ENCODE measurements at places on chromosomes 6 and 20.

DNA sequence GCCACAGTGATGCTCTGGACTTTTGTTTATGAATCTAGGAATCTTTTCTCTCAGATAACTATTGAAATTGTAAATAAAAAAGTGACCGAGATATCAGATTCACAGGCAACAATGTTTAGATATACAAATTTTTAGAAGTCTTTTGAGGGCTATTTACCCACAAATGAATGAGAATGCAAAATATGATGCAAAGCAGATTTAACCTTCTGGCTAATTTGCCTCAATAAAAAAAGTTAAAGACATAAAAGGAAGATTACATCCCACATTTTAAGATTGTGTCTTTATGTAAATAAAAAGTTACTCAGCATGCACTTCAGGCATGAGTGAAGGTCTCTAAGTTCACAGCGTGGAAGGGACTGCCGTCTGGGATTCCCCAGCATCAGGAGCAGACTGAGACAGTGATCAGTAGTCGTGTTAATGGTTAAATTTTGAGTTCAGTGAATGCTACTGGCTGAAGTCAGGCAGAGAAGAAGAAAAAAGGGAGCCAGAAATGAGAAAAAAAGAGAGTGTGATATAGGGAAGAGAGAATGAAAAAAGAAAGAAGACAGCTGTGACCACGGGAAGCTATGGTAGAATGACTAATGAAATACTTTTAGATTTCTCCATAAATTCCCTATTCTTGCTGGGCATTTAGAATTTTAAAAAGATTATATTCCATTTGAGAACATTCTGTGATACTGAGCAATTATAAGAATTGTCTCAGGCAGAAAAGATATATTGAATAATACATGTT lies 93.6 kb downstream of the MYB start:
- no peak for DNase-seq

GRCh38 chr20:23226612-23227265 lies 123.9 kb upstream of the NXT1 start:
- DNase-seq = no peak

DNA sequence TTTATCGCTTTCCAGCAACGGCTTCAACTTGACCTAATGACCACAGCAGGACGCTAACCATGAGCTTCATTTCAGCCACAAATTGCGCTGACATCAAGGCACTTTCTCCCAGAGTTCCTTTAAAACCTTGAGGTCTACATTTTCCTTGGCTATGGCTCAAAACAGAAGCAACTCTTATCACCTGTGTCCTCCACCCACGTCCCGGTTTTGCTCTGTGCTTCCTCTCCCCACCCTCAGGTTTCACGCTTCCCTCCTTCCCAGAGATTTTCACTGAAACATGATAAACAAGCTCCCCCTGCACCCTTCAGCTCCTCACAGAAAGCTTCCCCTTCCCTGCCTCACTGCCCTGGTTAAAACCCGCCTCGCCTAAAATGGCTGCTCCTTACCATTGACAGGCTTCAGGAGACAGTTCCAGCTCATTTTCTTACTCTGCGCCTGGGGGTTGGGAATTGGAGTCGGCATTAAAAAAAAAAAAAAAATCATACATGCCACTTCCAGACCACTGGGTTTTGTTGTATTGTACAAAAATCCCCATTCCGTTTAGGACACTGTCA lies 229.5 kb downstream of the UBE3D start:
- DNase-seq = no peak

- DNase-seq = no peak
Measured at GRCh38 chr20:47276851-47277534, 79.5 kb downstream of the ZMYND8 start.

- DNase-seq = no peak
Measured at GRCh38 chr20:19317237-19318069, 105.0 kb downstream of the SLC24A3 start.

- DNase-seq = peak; percentile 62
Measured at GRCh38 chr20:50295762-50296449, 105.3 kb downstream of the CEBPB start.

DNA sequence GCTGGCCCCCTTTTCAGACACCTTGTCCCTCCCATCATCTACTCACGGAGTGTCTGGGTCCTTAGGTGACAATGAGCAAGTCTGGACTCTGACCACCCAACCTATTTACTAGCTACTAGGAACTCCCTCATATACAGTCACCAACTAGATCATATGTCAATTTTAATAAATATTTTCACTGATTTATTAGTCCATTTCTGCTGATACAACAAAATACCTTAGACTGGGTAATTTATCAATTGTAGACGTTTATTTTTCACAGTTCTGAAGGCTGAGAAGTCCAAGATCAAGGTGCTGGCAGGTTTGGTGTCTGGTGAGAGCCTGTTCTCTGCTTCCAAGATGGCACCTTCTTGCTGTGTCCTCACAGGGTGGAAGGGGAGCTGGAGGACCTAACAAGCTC lies 229.7 kb downstream of the PTPRT start:
- no peak for DNase-seq

- no peak for DNase-seq
Measured at GRCh38 chr20:53149890-53150205, 177.7 kb downstream of the TSHZ2 start.

- DNase-seq = no peak
Measured at GRCh38 chr6:154249499-154250298, 106.9 kb downstream of the IPCEF1 start.

- no peak for DNase-seq
Measured at GRCh38 chr20:634148-634925, 18.7 kb downstream of the SRXN1 start.

DNA sequence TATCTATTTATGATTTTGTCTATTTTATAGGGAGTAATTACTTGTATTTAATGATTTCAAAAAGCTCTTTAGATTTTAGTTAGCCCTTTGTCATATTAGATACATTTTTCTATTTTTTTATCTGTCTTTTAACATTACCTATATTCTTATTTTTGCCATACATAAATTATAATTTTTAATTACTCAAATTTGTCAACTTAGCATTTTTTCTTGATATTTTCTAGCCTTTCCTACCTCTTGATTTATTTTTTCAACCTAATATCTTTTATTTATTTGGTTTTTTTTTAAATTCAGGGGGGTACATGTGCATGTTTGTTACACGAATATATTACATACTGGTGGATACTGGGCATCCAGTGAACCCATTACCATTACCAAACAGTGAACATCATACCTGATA lies 114.3 kb upstream of the F13A1 start:
- DNase-seq = no peak

GRCh38 chr6:30754631-30755030 lies 10.3 kb upstream of the IER3 start:
- DNase-seq = no peak

DNA sequence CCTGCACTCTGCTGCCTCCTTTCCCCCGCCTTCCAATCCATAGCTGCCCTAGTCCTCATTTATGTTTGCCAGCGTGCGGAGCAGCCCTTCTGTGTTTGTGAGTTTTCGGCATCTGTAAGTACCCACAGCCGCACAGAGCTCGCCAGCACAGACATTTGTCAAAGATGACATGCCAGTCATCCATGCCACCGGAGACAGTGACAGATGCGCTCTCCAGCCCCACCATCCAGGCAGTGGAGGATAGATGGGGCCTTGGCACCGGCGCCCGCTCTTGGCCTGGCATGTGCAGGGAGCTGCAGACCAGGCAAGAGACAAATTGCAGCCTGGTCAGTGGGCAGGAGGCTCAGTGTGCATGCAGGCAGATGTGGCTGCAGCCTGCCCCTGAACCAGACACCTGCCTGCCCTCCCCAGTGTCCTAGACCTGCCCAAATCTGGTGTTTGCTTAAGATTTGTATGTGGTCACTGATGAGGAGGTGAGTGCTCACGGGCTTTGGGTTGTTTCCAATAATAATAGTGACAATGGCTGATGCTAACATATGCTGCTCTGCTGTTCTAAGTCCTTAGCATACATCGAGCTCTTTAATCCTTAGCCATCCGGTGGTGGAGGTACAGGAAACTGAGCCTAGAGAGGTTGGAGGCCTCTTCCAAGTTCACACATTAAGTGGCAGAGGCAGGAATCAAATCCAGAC lies 78.1 kb downstream of the UNC5CL start:
- DNase-seq = peak; percentile 65

DNA sequence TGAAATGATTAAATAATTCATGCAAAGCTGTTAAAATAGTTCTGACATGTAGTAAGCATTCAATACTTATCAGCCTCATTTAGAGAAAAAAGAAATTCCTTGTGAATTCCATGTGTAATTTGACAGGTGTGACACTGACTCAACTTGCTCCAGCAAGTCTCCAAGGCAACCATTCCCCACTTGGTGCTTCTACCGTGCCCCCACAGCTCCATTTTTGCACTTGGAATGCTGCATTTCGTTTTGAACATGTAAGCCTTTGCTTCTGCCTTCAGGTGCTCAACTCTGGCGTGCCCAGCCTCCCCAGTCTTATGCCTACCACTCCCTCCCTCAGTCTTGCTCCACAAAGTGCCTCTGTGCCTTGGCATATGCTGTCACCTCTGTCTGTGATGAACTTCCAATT lies 760.6 kb upstream of the CHD6 start:
- DNase-seq = no peak

- no peak for DNase-seq
Measured at GRCh38 chr20:57851796-57852195, 142.0 kb upstream of the PMEPA1 start.

DNA sequence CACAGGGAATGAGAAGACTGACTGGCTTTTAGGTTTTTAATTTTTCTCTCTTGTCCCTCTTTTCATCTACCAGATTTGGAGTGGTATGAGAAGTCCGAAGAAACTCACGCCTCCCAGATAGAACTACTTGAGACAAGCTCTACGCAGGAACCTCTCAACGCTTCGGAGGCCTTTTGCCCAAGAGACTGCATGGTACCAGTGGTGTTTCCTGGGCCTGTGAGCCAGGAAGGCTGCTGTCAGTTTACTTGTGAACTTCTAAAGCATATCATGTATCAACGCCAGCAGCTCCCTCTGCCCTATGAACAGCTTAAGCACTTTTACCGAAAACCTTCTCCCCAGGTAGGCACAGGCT lies 644 bp downstream of the MAD2L1BP start:
- no peak for DNase-seq

DNA sequence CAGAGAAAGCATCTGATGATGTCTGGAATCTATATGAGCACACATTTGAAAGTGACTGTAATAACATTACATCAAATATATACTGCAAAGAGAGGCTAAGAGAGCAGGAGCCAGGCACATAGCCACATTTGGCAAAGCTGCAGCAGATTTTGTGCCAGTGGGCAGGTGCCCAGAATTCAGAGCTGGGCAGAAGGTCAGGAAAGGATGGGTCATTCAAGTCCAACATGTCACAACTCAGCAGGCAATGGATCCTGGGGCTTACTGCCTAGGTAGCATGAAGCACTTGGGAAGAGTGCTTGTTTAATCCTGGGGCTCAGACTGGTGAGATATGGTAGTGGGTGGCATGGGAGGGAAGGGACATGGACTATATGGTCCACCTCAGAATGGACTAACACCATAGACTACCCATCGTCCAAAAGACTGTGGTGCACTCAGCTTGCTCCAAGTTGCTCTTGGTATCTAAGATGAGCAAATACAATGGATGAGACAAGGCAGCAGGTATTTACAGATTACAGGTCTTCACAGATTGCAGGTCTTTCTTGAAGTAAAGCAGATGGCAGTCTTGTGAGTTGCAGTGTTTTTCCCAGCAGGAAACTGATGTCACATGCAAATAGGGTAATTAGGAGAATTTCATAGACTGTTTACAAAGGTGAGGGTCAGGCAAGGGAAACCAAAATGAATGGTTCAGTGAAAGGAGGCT lies 31.2 kb upstream of the SHLD1 start:
- no peak for DNase-seq
